Activated B cell treated with CpG ODN at 0.5 μM for 24 hours (primary cell): ENCODE measurements at places on chromosomes 5 and 9. TPM values are rescaled to one million over a fixed set of nuclear protein-coding genes. Genes with fewer than 3 reads are reported as not detected.
A peak's percentile ranks its signal among the peaks of the same experiment; 100 is the strongest.

DNA sequence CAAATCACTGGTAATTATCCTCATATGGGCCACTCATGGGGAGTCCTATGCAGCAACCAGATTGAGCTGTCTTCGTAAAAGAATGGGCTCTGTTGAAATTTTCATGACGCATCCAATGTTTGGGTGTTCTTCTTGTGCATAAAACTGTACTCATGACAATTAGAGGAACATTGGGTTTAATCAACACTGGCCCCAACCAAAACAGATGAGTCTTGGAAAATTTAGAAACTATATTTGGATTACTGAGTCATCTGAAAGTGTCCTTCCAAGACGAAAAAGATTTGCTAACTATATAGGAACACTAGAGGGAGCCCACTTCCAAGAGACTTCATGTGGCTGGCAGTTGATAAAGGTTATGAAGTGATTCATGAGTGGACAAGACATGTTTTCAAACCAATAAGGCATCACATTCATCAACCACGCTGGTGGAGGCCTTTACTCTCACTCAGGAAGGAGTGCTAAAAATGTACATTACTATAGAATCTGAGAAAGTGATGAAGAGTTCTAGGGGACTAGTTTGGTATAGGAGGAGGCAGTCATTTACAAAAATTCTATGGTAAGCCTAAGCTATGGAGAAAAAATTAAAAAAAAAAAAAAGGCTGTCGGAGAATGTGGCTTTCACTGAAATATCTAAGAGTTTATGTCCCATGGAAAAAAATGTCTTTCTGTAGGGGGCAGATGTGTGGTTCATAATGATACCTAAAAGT, 313.5 kb downstream of the PRDM9 start:
- H3K27ac ChIP-seq: no peak overlapping the region
- no peaks in the 10 kb centered on the region for H3K4me1 ChIP-seq
- DNase-seq: no peak
- H3K4me3 ChIP-seq: no peak overlapping the region
- no peaks in the 10 kb centered on the region for H3K36me3 ChIP-seq
- no peaks in the 10 kb centered on the region for H3K27me3 ChIP-seq

DNA sequence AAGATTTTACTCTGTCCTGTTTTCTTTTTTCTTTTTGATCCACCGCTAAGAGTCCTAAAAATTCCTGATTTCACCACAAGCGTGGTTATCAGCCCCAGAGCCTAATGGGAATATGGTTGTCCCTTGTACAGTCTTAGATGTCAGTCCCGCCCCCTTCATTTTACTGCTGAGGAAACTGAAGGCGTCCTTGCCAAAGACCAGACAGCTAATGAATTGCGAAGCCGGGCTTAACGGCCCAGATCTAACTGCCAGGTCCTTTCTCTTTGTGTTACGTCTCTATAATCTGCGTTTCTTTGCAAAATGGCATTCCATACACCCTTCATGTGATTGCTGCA, 497 bp downstream of the NSA2 start:
- DNase-seq: no peak
- H3K4me1 ChIP-seq: peaks cover 36% of the 10 kb centered on the region
- peak overlapping the region; percentile 98 for H3K27ac ChIP-seq
- H3K36me3 ChIP-seq: peaks cover 45% of the 10 kb centered on the region
- peak overlapping the region; percentile 99 for H3K4me3 ChIP-seq
- no peaks in the 10 kb centered on the region for H3K27me3 ChIP-seq

TEX48 gene
- total RNA-seq: not detected in 2 replicates

TTC23L gene
- total RNA-seq: not detected in 2 replicates
